ENCODE measurements at places on chromosomes 4 and X.

GRCh38 chr4:85496933-85497332 is 22.0 kb downstream of the ARHGAP24 start:
- no peak for DNase-seq

- DNase-seq, result peak; percentile 31
These were observed 339 bp downstream of the CUL4B start for GRCh38 chrX:120560405-120560841.

DNA sequence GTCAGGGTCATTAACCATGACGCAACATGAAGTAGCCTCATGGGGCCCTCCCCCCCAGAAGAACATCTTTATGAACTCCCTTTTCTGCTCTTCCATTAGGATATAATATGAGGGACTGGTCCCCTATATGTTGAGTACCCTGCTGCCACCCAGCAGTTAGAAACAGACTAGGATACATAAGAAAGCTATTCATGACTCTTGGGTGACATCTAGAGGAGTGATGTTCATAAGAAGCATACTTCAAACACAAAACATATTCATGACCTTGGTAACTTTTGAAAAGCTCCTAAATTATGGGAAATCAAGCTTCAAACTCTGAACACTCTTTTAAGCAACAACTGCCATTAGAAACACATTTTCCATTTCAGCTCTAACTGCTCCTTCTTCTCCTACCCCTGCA is 155.2 kb upstream of the SPIN4 start:
- no peak for DNase-seq

GRCh38 chrX:21398426-21398825 is 24.2 kb downstream of the CNKSR2 start:
- no peak for DNase-seq

DNA sequence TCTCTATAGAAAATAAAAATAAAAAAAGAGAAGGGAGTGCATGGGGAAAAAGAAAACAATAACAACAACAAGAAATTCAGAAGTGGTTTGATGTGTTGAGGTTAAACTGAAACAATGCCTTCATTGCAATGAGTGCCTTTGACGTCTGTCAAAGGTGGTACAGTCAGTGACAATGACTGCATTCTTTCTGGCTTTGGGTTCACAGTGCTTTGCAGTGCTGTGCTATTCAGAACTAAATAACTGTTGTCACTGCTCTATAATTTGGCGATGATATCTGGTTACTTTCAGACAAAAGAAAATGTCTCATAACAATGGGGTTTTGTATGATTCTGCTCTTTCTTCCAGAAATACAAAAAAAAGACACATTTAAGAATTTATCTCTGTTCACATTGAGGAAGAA is 488.6 kb upstream of the MAGEB2 start:
- DNase-seq, result no peak

Measured in activated CD4-positive, alpha-beta T cell treated with anti-CD3 and anti-CD28 coated beads, Interleukin-2, amount 50 U/mL, for 48 hours (primary cell).